ENCODE measurements at places on chromosomes 7 and 10.

- DNase-seq = no peak
These were observed 13.6 kb downstream of the PNLIPRP2 start for GRCh38 chr10:116634126-116634975.

GRCh38 chr10:27448921-27449320 is 55.2 kb upstream of the RAB18 start:
- DNase-seq = no peak

- DNase-seq = no peak
These were observed 2.3 kb downstream of the C1QL3 start for GRCh38 chr10:16519250-16519907.

DNA sequence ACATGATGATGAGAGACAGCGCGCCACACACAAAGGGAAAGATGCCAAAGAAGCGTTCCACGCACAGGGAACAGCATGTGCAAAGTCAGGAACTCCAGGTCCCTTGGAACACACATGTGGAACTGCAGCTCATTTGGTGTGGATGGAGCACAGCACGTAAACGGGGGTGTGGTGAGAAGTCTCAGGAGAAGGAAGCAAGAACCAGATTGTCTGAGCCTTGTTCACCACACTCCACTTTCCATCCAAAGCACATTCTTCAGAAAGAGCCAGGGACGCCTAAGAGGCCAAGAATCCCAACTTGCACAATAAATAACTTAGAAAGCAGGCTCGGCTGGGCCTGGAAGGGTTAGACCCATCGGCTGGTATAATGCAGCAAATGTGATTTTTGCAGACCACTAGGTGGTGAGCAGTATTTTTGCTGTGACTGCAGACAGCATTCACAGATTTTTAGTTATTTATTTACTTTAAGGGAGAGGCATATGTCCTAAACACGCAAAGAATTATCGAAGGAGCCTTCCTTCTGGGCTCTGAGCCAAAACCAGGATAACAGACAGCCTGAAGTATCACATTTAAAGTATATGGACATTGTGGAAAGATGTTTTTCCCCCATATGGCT is 27.9 kb upstream of the ASCC1 start:
- no peak for DNase-seq

- DNase-seq = no peak
These were observed 62.0 kb downstream of the PHF14 start for GRCh38 chr7:11035661-11036060.

GRCh38 chr10:29100505-29100904 is 188.4 kb upstream of the LYZL1 start:
- no peak for DNase-seq

GRCh38 chr7:106620034-106620433 is 40.9 kb downstream of the CCDC71L start:
- no peak for DNase-seq

DNA sequence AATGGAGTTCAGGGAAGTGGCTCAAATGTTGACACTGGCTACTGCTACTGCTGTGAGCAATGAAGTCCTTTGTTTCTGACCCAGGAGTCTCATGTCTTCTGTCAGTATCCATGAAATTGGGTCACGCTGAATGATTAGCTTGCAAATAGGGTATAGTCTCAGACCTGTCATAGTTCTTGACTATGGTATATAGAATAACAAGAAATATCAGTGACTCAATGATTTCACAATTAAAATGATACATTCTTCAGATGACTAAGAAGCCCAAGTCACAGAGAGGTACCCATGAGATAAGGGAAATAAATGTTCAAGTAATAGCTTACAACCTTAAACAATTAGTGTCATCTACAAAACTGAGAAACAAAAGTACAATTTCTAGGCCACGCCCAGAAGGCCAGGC is 89.3 kb downstream of the LYZL2 start:
- no peak for DNase-seq

DNA sequence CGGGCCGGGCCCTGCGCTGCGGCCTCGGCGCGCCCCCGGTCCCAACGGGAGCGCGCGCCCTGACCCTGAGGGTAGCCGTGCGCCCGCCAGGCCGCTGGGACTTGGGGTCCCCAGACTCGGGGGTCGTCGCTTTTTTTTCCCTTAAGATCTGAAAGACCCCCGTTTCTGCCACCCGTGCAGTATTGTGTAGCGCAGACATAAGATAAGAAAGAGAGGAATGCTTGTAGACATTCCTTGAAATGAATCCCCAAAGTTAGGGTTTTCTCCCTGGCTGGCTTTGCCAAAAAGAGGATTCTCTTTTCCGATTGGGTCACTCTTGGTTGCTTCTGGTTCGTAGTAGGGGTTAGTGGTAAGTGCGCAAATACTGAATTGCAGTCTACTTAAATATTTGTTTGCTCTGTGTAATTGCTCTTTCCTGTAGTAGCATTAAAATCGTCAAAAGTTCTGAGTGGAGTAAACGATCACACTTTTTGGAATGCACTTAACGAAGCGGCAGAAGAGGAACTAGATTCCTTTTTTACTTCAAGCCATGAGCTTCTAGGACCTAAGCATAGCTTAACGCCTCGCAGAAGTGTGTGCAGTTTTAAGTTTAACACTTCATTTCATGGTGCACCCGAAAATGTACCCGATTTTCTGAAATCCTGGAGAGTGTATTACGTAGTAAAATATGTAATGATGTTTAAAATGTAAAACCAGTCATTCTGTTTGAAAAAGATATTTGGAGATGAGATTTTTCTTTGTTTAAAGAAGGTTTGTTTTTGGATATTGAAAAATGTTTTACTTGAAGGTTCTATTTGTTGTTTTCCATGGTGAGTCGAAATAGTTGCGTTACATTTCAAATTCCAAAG is 1.3 kb downstream of the CUL1 start:
- DNase-seq = no peak

GRCh38 chr10:74743401-74743800 is 83.0 kb upstream of the KAT6B start:
- no peak for DNase-seq

DNA sequence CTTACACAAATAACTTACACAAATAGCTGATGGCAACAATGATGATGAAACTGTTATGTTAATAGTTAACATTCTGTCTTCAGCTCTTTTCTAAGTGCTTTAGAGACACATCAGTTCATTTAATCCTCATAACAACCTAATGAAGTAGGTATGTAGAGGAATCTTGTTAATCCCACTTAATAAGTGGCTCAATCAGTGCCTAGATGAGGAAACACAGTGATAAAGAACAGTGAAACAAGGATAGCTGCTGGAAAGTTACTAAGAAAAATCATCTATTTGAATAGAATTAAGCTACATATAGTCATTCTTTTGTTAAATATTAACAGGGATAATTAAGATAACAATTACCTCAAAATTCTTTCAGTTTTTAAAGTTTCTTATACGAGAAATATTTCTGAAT is 487.6 kb downstream of the ARL4A start:
- DNase-seq = no peak

DNA sequence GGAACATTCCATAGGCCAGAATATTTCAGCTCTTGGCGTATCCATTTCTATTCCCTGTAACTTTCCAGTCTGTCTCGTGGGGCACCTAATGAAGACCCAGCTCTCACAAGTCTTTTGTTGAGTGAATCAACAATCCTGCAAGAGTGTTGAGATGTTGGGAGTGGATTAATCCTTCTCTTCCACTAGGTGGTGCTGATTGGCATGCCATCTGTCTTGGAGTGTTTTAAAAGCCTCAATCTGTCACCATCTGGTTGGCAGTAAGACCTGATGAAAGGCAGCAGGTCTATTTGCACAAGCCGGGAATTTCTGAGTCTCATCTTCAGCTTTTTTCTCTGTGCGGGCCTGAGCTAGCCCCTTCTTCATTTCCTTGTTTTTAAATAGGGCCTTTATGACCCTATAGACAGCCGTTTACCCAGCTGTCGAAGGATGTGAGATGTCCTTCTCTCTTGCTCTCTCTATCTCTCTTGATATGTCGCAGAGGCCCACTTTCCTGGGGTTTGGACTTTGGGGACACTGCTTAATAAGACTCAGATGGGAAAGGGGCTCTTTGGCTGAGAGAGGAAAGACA is 180.5 kb downstream of the ZNF365 start:
- DNase-seq = no peak

DNA sequence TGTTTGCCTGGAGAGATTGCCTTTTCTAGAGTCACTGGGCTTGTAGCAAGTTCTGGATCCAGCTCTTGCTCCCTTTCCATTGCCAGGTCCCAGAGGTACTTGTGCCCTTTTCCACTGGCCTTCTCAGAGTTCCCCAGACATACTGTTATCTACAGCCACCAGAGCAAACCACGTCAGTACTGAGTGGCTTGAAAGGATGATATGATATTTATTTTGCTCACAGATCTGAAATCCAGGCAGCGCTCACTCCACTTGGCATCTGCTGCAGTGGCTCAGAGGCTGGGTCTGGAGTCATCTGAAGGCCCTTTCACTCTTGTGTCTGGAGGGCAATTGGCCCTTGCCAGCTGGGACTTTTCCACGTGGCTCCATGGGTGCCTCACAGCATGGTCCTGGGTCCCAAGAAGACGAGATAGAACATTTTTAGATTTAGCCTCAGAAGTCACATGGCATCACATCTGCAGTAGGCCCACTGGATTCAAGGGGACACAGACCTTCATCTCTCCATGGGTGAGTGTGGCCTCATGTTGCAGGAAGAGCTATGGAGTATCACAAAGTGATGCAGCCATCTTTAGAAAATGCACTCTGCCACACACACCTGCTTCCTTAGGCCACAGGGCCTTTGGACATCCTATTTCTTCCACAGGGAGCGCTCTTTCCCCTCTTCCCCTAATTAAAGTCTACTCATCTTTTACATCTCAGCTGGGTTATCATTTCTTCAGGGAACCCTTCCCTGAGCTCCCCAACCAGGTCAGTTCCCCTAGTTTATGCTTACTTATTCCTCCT is 22.9 kb upstream of the TCF7L2 start:
- DNase-seq = no peak

- DNase-seq = no peak
These were observed 229.3 kb downstream of the DNAJB6 start for GRCh38 chr7:157565981-157566630.

GRCh38 chr7:46344533-46344932 is 423.5 kb upstream of the IGFBP3 start:
- no peak for DNase-seq

DNA sequence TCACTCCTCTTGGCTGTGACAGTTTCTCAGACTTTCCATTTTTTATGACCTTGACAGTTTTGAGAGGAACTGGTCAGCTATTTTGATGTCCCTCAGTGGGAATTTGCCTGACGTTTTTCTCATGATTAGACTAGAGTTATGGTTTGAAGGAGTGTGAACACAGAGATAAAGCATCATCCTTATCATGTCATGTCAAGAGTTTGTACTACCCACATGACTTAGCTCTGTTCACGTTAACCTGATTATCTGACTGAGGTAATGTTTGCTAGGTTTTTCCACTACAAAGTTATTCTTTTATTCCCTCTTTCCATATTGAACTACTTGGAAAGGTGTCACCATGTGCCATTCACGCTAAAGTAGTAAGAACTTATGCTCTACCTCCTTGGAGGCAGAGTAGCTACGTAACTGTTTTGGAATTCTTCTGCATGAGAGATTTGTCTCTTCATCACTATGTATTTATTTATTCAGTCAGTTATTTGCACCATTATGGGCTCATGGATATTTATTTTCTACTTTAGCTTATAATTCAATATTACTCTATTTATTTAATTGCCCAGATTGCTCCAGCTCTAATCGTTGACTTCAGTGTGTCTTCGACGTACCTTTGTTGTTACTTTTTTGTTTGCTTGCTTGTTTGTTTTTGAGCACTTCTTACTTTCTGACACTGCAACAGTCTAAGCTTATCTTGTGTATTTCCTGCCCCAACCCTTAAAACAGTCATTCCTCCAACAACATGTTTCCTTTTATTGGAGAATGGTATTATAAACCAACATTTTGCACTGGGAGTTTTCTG is 50.4 kb downstream of the CPED1 start:
- no peak for DNase-seq

GRCh38 chr7:22949944-22950343 is 64.0 kb downstream of the HYCC1 start:
- DNase-seq = no peak

DNA sequence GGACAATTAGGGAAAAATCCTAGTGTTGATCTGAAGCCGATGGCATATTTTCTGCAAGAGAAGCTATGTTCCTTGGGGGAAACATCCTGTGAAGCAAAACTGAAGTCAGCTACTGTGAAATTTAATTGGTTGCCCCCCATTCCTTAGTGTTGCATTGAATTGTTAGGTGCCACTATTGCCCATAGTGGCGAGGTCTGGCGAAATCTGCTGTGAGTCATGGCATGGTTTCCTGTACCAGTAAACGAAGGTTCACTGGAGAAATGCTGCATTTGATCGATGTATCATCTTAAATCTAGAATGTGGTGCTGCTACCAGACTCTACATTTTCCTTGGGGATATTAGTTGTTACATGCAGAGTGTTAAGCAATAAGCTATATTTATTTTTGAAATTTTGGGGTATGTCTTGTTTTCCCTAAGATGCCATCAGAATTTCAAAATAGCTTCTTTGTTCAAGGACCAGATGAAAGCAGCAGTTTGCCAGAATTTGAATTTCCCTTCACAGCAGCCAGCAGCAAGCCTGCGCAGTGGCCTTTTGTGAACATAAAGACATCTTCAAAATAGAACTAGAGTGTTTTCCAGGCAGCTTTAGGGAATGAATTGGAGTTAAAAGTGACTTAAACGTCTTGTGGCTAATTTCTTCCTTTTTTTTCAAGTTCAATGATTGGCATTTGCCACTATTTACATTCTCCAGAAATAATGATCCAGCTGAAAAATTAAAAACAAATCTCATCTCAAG is 348.6 kb upstream of the COBL start:
- no peak for DNase-seq

DNA sequence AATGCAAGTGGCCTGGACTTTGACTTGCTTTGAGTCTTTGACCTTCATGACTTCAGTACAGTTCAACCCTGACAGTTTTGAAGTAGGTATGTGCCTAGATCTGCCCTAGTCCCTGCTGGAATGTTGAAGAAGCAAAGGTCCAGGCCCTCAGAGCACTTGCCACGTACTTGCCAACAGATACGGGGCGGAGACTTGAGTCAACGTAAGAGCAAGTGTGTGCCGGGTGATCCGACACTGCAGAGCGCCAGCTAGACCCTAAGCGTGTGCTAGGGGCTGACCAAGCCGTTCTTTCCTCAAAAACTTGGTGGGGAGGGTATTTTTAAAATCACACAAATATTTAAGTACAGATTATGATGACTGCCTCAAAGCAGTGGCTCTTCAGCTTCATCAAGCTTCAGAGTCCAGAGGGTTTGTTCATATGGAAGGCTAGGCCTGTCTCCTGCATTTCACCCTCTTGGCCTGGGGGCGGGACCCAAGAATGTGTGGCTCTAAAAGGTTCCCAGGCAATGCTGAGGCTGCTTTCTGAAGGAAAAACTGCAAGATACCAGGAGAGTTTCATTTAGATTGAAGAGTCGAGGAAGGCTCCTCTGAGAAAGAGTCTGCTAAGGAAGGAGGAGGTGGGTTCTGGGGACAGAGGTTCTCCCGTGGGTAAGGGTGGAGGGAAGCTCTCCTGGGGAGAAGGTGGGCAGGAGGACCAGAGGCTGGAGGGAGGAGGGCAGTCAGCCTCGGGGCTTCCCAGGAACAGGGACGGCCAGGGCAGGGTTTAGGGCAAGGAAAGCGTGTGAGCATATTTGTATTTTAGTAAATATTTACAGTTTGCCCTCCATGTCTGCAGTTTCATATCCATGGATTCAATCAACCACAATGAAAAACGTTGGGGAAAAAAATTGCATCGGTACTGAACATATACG is 160.3 kb downstream of the EGFR start:
- no peak for DNase-seq

Data from GDM1 (cell line).